Fibroblast of skin of right biceps (primary cell): ENCODE measurements at places on chromosomes 5 and 9.

- DNase-seq = no peak
Observed at GRCh38 chr5:389891-390622, 52.9 kb upstream of the EXOC3 start.

- no peak for DNase-seq
Observed at GRCh38 chr9:113574441-113575262, 111.1 kb downstream of the RGS3 start.

- DNase-seq = no peak
Observed at GRCh38 chr5:89817841-89818240, 591.7 kb downstream of the CETN3 start.

DNA sequence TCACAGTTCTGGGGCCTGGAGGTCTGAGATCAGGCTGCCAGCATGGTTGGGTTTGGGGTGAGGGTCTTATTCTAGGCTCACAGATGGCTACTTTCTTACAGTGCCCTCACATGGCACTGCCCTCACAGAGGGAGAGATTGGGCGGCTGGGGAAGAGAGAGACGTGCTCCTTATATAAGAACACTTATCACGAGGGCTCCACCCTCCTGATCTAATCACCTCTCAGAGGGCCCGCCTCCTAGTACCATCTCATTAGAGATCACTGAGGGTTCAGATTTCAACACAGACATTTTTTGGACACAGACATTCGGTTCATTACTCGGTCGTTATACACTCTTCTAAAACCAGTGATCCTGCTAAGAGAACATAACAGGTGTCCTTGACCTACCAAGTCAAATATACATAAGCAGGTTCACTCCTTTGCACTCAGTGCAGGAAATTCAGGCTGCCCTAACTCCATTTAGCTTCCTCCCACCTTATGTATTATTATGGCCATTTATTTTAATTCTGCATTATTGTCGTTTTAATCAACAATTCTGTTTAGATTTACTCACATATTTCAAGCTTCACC is 121.7 kb downstream of the ICE1 start:
- DNase-seq = no peak

DNA sequence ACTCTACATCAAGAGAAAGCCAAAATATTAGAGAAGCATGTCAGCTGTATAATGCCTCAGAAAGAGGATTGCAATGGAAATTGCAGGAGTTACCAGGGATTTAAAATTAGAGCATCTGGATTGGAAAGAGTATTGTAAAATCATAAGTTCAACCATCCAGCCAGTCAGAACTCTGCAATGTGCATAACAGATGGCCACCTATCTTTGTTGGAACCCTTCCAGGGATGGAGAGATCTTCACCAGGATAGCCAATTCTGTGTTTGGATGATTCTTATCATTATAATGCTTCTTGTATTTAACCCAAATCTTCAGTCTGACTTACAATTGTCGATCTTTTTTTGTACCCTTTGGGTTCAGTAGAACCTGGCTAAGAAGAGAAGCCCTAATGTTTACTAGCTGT is 164.4 kb downstream of the TLR4 start:
- no peak for DNase-seq

- DNase-seq = peak; percentile 10
Observed at GRCh38 chr9:79812507-79813257, 240.9 kb downstream of the TLE4 start.

- no peak for DNase-seq
Observed at GRCh38 chr9:128654481-128654880, 2.2 kb downstream of the DYNC2I2 start.

- peak; percentile 75 for DNase-seq
Observed at GRCh38 chr5:31585895-31586270, 53.0 kb upstream of the PDZD2 start.

GRCh38 chr5:37771731-37772130 is 68.1 kb downstream of the GDNF start:
- DNase-seq = peak; percentile 100
